ENCODE measurements at places on chromosomes 3 and 15.

DNA sequence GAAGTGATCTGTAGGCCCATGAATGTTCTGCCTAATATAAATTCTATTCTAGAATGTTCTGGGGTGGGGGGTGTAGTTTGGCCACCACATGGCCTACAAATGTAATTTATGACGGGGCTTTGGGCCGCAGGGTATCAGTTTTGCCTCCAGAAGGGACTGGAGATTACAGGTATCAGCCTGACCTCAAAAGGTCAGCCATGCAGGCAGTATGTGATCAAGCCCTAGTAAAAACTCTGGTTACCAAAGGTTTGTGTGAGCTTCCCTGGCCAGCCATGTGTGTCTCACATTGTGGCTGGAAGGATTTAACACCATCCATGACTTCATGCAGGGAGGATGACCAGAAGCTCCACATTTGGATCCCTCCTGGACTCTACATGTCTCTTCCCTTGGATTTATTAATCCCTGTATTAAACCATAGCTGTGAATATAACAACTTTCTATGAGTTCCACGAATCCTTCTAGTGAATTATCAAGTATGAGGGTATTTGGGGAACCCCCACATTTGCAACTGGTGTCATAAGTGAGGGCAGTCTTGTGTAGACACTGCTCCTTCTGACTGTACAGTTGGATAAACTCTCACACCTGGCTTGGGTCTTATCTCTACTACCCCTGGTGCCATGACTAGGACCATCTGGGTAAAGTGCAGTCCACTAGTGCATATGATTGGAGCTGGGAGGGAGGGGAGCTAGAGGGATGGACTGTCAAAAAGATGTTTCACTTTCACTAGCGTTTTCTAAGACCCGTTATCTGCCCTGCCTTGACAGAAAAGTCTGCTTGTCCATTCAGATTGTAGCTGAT lies 50.0 kb upstream of the RFX7 start:
- DNase-seq, result no peak

- no peak for DNase-seq
Observed at GRCh38 chr15:101018450-101018849, 99.3 kb downstream of the LRRK1 start.

DNA sequence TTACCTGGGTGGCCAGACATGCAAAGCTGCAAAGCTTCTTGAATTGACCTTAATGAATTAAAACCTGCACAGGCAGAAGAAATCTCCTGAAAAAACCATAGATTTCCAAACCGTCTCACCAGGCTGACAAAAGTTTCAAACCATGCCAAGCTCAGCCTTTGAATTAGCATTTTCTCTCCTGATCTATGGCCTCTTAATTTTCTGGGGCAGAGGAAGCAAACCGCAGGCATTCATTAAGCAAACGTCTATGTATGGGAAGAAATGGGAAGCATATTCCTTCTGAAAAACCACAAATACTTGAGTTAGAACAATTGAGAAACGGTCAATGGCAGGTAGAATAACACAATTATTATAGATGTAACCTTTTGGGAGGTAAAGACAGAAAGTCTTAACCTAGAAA lies 500.2 kb upstream of the NR2F2 start:
- no peak for DNase-seq

- DNase-seq, result no peak
Observed at GRCh38 chr3:126448893-126449180, 26.9 kb downstream of the ZXDC start.

Data from DMS 273 treated with DMSO at 0.1 percent for 48 hours (cell line).